ENCODE measurements at places on chromosomes 2 and 18.

DNA sequence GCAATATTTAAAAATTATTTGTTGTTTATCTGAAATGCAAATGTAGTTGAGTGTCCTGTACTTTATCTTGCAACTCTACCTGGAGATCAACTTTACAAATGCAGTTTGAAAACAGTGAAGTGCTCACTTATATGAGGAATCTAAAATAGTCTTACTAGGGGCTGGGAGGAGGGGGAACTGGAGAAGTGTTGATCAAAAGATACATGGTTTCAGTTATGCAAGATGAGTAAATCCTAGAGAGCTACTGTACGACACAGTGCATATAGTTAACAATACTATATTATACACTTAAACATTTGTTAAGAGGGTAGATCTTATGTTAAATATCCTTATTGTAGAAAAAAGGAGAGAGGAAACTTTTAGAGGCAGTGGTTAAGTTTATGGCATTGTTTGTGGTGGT lies 241.9 kb downstream of the BCL11A start:
- no peak for DNase-seq

- DNase-seq = no peak
Observed at GRCh38 chr2:237165405-237166276, 80.0 kb downstream of the COPS8 start.

DNA sequence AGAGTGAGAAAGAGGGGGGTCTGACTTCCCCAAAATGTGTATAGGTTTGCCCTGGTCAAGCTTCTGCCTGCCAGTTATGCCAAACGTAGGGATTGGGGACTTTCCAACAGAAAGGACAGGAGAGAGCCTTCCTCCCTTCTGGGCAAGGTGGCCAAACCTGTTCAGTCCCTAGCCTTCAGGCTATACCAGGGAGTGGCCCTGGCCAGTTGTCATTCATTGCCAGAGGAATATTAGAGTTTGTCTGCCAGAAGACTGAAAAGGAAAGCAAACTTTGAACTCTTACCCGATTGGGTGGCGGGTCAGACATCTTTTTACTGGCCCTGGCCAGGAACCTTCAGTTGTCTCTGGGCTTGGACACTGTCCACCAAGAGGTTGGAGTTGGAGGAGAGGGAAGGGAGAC lies 22.1 kb downstream of the RAB3GAP1 start:
- DNase-seq = no peak

DNA sequence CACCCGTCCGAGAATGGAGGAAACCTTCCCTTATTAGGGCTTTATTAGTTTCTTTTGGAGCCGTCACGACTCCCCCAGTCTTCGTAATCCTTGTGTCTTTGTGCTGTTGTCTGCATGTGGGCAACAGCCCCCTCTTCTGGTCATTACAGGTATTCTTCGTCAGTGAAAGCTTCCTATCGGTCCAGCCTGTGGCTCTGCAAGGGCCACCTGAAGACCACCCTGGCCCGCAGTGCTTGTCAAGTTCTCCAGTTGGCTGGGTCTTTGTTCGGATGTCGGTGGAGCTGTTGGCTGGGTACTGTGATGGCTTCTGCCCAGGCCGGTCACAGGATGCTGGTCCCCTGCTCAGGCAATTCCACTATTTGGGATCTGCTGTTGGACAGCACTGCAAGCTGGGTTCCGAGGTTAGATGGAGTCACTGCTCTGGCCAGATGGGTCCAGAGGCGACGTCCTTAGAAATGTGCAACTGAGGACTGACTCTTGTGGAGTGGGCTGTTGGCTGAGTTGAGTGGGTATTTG lies 19.2 kb downstream of the E2F6 start:
- DNase-seq = no peak

GRCh38 chr2:15141211-15141610 lies 419.9 kb downstream of the NBAS start:
- no peak for DNase-seq

DNA sequence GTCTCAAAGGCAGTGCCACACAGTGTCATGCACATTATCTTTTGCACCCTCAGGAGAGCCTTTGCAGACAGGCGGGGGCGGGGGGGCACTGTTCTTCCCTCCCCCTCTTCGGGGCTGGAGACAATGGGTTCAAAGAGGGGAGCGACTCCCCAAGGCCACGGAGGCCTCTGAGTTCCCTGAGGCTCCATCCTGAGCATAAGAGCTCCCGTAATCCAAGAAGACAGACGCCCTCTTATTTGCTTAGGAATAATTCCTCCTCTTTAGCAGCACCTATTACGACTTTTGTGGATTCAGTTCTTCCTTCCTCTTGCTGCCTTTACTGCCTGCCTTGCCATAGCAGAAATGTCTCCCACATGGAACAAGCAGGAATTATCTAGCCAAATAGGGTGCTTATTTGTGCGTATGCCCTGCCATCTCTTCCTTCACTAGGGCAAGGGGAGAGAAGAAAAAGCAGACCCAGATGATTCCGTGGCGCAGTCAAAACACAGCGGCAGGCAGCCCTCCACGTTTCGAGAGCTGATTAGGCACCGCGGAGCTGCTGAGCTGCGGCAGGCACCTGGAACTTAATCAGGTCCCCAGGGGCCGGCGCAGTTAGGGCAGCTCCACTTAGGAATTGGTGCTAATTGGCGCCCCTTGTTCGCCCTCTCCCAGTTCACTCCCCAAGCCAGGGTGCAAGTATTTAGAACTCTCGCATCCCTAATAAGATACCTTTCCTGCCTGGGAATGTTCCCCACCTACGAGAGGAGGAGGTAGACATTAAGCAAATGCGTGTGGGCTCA lies 233.4 kb upstream of the MYT1L start:
- DNase-seq = no peak

DNA sequence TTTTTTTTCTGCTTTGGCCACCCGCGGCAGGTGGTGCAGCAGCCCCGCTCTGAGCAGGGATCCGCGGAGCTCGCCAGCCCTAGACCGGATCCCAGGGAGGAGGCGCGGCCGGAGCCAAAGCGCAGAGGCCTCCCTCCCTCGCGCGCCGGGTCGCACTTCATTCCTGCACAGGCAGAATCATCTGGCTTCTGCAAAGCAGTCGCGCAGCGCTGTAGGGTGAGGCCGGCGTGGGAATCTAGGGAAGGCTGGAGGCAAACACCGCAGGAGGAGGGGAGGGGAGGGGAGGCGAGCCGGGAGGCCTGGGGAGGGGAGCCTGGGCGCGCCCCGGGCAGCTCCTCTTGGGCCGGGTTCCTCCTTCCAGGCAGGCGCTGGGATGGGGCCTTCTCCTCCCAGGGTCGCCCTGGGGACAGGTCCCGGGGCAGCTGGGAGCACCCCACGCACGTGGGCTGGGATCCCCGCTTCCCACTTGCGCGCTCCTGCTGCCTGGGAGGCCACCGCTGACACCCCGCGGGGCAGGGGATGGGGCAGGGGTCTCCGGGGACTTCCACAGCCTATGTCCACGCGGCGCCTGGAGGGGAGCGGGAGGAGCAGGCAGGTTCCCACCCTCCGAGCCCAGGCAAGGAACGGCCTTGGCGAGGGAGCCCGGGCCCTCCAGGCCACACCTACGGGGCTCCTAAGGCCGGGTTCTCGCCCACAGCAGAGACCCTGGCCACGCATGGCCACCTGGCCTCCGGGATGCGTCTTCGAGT lies 45.0 kb downstream of the MBP start:
- no peak for DNase-seq

GRCh38 chr2:182594286-182594685 lies 121.8 kb upstream of the DNAJC10 start:
- no peak for DNase-seq

DNA sequence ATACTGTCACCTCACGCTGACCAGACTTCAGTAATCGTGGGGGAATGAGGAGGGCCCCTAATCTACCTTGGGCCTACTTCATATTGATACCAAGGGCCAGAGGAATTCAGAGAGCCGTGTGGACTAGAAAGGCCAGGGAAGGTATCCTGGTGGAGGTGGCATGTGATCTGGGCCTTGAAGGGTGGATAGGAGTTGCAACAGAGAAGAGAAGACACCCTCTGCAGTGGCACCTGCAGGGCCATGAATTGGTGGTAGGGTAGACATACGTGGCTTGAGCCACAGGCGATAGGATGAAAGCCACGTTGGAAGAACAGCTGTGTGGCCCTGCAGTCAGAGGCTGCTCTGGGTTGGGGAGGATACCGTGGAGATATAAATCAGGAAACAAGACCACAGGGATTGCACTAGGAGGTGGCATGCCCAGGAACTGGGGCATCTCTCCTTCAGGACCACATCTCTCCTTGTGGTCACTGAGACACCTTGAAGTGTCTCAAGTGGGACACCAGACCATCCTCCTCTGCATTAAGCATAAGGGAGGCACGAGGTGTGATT lies 141.4 kb downstream of the CYP26B1 start:
- DNase-seq = no peak

GRCh38 chr2:16007167-16007934 lies 67.0 kb downstream of the MYCN start:
- no peak for DNase-seq

- DNase-seq = no peak
Observed at GRCh38 chr2:223057569-223057968, 5.6 kb downstream of the KCNE4 start.

GRCh38 chr18:44198612-44199284 lies 481.9 kb upstream of the SETBP1 start:
- DNase-seq = no peak

GRCh38 chr2:175804122-175804521 lies 197.9 kb downstream of the LNPK start:
- DNase-seq = no peak

DNA sequence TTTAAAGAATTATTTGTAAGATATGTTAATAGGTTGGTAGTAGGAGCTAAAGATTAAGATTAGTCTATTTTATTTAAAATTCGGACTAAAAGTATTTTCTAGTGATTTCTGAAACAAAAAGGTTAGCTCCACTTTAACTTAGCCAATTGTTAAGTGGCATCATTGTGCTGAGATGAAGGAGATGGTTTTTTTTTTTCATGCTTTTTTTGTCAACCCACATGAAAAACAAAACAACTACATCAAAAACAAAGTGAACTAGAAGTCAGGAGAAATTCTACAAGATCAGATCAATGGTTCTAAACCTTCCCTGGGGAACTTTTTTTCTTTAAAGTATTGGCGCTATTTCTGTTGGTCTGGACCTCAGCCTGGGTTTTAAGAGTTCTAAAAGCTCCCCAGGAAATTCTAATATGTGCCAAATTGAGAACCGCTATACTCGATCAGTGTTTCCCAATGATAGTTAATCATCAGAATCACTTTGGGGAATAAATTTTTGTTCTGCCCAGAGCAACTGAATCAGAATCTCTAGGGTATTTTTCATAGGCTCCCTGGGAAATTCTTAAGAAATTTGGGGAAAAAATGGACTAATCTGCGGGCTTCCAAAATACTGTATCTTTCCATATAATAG lies 2.3 kb downstream of the ZC3H6 start:
- DNase-seq = no peak
